ENCODE measurements at places on chromosomes 3 and 15.

DNA sequence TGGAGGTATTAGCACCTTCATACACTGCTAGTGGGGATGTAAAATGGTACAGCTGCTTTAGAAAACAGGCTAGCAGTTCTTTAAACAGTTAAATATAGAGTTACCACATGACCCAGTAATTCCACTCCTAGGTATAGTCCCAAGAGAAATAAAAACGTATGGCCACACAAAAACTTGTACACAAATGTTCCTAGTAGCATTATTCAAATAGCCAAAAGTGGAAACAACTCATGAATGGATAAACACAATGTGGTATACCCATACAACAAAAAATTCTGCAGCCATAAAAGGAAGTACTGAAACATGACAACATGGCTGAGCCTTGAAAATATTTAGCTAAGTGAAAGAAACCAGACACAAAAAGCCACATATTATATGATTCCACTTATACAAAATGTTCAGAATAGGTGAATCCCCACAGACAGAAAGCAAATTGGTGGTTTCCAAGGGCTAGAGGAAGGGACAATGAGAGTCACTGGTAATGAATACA lies 40.8 kb upstream of the KLF13 start:
- no peak for DNase-seq

GRCh38 chr3:126101521-126101982 lies 17.6 kb upstream of the SLC41A3 start:
- no peak for DNase-seq

DNA sequence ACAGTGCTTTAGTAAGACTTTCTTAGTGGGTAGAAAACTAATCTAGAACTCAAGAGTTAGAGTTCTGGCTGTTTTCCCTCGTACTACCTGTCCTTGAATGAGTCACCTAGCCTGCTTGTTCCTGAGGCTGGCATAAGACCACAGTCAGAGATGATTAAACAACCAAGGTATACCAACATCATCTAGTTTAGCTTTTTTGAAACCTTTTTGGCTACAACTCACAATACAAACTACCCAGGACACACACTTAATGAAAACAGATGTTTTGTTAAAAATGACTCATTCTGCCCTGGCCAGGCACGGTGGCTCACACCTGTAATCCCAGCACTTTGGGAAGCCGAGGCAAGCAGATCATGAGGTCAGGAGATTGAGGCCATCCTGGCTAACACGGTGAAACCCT lies 4.6 kb downstream of the MCCC1 start:
- no peak for DNase-seq

- no peak for DNase-seq
Measured at GRCh38 chr3:62167566-62168262, 205.6 kb downstream of the FEZF2 start.

DNA sequence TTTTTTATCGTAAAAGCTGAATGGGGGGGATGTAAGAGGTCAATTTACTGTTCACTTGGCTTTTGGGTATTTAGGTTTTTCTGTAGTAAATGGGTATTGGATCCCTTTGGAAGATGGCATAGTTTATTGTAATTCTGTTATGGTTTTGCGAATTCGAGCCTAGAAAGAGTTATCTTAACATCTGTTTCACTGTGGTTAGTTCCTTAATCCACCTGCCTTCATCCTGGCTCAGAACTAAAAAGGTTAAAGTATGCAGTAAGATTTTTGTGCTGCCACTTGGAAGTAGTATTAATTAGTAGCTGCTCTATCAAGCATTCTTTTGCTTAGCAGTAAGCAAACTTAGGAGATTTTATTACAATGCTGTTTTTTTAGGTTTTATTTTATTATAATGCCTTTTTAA lies 62.4 kb downstream of the ARIH1 start:
- no peak for DNase-seq

GRCh38 chr3:196321162-196321561 lies 3.1 kb upstream of the DYNLT2B start:
- no peak for DNase-seq

- no peak for DNase-seq
Measured at GRCh38 chr3:119401503-119402440, 61.6 kb downstream of the TMEM39A start.

GRCh38 chr15:33031324-33031821 lies 163.1 kb downstream of the FMN1 start:
- no peak for DNase-seq

- DNase-seq = no peak
Measured at GRCh38 chr15:67976506-67977073, 77.5 kb upstream of the PIAS1 start.

All from ovary (tissue), 10 donors.